ENCODE measurements at places on chromosomes 2 and 18.

DNA sequence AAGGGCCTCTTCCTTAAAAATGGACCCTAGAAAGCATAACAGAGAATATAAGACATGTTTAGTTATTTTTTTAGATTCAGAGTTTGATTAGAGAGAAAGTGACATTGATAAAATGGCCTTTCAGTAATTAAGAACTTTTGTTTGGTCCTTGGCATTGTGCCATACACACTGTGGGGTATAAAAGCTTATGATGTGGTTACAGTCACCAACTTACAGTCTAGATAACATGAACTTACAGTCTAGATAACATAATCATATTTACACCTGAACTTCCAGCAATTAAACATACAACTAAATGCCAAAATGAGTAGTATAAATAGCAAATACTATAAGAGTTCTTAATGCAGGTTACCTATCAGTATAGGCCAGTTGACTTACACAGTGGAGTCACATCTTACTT is 25.6 kb upstream of the EFEMP1 start:
- no peak for DNase-seq

DNA sequence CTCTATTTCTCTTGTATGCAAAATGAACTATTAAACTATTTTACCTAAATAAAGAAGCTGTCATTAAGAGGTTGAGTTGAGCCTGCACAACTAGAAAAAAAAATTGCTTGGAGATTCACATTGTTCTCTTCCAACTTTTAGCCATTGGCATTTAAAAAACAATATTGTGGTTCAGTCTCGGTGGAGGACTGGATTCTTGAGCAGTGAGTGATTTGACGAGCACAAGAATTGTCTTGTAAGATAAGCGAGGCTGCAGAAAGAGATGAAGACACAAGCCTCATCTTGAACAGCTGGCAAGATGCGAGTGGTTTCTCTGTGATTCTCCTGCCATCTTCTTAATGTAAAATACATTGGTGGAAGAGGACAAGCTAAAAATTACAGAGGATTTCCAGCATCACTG is 67.0 kb downstream of the GALR1 start:
- no peak for DNase-seq

DNA sequence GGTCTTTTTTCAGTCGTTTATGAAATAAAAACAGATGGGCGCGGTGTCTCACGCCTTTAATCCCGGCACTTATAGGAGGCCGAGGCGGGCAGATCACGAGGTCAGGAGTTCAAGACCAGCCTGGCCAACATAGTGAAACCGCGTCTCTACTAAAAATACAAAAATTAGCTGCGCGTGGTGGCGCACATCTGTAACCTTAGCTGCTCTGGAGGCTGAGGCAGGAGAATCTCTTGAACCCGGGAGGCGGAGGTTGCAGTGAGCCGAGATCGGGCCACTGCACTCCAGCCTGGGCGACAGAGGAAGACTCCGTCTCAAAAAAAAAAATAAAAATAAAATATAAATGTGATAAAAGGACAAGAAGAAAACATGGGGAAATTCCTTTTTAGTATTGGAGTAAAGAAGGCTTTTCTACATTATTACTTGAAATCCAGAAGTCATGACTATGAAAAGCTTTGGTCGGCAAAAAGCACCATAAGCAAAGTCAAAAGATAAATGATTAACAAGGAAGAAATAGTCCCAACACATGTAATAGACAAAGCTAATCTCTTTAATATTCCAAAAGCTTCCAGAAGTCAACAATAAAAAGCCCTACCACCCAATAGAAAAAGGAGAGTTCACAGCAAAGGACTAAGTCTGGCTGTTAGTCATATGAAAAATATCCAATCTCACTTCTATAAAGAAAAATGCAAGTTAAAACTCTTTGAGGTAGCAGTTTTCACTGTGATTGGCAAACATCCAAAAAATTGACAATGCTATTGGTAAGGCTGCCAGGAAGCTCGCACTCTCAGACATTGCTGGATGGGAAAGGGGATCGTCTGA is 1.4 kb upstream of the FAM168B start:
- DNase-seq: peak; percentile 31

- DNase-seq: no peak
Observed at GRCh38 chr2:213185147-213185822, 33.9 kb upstream of the IKZF2 start.

GRCh38 chr2:195694553-195694952 is 37.5 kb downstream of the SLC39A10 start:
- no peak for DNase-seq

DNA sequence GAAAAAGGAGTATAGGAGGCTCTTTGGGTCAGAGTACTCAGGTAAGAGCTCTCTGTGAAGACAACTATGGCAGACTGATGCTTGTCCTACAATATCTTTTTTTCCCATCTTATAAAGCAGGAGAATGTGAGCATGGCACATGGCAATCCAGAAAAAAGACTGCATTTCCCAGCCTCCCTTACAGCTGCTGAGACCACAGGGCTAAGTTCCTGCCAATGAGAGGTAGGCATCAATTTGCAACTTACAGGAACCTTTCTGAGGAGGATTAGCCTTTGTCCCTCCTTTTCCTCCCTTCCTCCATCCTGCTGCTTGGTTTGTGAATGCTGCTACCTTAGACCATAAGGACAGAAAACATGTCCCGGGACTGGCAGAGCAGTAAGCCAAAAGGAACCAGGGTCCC is 37.8 kb upstream of the ST8SIA5 start:
- no peak for DNase-seq

DNA sequence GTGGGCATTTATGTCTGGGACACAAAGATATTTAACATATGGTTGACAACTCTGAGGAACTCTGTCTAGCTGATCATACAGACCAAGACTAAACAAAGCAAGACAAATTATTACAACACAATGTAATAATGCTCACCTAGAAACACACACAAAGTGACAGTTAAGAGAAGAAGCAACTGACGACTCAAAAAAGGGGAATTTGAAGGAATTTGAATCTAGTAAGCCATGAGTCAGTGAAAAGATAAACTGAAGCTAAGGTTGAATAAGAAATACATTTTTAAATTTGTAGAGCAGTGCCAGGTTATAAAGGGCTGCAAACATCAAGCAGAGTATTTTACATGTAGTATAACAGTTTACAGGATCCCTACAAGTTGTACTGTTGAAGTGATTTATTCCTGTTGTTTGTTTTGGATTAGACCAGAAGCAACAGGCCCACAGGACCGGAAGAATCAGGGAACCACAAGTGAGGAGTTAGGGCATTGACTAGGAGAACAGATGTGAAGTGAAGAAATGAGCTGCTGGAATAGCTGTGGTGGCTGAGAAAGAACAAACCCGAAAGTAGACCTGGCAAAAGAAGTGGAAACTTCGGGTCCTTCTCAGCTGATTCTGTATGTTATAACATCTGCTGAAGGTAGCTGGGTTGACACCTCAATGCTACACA is 35.6 kb downstream of the IFIH1 start:
- no peak for DNase-seq

- no peak for DNase-seq
Observed at GRCh38 chr2:144490857-144491256, 29.1 kb downstream of the ZEB2 start.

GRCh38 chr18:48265328-48265727 is 143.9 kb downstream of the ZBTB7C start:
- DNase-seq: no peak

GRCh38 chr2:113980946-113981345 is 91.1 kb downstream of the ACTR3 start:
- peak; percentile 90 for DNase-seq

DNA sequence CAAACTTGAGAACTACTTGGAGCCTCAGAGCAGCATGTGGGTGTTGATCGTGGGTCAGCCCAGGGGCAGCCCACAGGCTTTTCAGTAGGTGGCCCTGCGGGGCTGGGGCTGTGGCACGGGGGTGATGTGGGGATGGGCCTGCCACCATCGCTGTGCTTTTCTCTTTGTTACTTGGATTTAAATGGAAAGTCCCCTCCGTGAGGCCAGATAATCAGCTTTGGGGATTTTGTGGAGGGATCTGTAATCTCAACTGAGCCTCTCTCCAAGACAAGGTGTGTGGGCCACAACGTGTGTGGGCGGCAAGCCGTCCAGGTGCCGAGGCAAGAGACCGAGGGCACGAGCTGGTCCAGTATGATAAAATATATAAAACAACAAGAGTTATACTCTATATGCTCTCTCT is 16.7 kb downstream of the COLEC11 start:
- no peak for DNase-seq

DNA sequence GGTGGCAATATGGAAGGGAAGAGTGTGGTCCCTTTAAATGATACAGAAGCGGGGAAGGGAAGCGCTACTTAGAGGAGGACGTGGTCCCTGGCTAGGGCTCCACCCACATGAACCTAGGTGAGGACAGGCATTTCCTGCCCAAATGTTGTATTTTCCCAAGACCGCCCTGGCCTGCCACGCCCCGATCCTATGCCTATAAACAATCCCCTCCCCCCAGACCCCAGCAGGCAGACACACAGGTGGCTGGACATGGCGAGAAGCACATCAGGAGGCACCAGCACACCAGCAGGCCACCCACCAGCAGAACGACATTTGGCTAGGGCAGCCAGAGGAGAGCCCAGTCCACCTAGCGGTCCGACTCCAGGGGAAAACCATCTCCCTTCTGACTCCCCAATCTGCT is 47.2 kb downstream of the METTL8 start:
- DNase-seq: no peak

GRCh38 chr18:11154368-11154989 is 5.1 kb upstream of the PIEZO2 start:
- peak; percentile 71 for DNase-seq

GRCh38 chr18:77025123-77025522 is 107.5 kb downstream of the MBP start:
- DNase-seq: no peak

GRCh38 chr2:124604940-124605339 is 579.9 kb downstream of the CNTNAP5 start:
- DNase-seq: no peak

- DNase-seq: no peak
Observed at GRCh38 chr2:34288016-34288415, 688.9 kb upstream of the FAM98A start.

GRCh38 chr2:202317080-202317857 is 51.7 kb downstream of the NOP58 start:
- peak; percentile 99 for DNase-seq

DNA sequence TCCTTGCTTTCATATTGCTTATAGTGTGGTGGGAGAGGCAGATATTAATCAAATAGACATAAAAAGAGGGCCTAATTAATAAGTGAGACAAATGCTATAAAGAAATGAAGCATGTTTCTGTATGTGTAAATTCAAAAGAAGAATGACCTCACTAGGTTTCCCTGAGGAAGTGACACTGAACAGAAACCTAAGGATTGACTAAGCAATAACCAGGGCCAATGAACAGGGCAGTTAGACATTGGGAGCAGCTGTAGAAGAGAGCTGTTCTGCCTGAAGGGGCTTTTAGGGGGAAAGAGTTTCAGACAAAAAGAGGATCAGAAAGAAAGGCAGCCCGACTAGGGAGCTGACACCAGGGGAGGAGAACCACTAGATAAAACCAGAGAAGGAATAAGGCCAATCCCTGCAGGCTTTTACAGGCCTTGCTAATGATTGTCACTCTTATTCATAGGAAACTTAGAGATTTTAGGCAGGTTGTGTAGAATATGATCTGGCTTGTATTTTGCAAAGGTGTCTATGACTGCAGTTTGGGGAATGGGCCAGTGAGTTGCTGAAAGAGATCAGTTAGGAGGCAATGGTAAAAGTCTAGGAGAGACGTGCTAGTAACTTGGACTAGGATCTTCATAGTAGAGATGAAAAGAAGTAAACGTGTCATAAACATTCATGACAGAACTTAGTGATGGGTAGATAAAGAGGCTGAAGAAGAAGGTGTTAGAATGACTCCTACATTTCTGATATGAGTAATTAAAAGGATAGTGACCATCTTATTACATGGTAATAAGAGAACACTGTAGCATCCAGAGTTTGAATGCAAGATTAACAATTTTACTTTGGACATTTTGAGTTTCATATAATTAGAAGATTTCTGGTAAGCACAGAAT is 26.8 kb upstream of the NABP1 start:
- DNase-seq: peak; percentile 21

DNA sequence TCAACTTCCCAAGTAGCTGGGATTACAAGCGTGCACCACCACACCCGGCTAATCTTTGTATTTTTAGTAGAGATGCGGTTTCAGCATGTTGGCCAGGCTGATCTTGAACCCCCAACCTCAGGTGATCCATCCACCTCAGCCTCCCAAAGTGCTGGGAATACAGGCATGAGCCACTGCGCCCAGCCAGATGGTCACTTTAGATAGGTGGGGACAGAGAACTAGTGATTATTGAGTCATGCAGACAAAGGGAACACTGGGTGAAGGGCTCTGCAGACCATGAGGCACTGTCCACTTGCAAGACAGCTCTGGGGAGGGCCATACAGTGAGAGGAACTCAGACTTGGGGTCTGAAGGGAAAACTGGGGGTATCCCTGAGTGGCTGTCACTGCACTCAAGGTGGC is 58.4 kb upstream of the POMC start:
- no peak for DNase-seq

- DNase-seq: no peak
Observed at GRCh38 chr2:199602271-199602895, 144.6 kb upstream of the SATB2 start.

DNA sequence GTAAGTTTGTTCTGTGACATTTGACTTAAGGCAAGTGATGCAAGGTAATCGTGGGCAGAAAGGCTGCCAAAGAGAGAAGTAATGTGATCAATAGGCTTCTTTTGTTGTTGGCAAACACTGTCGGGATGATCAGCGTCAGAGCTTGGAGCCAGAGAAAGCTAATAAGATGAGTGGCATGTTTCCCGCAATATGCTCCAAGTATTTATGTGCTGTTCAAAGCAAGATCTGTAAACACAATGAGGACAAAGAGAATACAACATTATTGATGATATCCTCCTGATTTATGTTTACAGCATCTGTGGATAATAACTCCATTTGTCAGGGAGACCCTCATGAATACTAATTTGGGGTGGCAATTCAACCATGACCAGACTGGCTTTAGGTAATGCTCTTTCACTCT is 603.3 kb downstream of the TDRD15 start:
- DNase-seq: no peak

- peak; percentile 95 for DNase-seq
Observed at GRCh38 chr18:524466-524865, 24.0 kb upstream of the COLEC12 start.

GRCh38 chr2:181818840-181819239 is 72.7 kb upstream of the ITPRID2 start:
- DNase-seq: no peak

DNA sequence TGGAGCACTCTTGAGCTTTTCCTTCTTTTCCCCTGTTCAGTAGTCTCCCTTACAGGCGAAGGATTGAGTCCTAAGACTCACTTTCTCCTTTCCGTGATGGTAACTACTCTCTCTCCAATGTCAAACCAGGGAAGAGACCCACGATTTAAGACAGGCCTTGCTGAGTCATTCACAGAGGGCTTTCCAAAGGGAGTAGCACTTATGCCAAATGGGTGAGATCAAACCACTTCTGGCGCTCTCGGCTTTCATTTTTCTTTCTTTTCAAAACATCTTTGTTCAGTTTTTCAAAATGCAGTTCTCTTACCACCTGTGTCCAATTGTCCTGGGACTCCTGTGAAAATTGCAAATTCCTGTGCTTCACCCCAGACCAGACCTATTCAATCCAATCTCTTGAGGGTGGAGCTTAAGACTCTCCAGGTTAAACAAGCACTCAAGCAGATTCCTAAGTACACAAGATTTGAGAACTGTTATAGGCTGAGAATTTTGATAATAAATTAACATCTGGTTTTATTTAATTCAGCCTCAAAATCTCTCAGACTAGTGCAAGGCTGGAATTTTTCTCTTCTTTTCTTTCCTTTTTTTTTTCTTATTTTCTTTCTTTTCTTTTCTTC is 14.4 kb upstream of the MRPL19 start:
- DNase-seq: peak; percentile 87
